Fibroblast of the aortic adventitia (primary cell): ENCODE measurements at places on chromosomes 16 and 17.

DNA sequence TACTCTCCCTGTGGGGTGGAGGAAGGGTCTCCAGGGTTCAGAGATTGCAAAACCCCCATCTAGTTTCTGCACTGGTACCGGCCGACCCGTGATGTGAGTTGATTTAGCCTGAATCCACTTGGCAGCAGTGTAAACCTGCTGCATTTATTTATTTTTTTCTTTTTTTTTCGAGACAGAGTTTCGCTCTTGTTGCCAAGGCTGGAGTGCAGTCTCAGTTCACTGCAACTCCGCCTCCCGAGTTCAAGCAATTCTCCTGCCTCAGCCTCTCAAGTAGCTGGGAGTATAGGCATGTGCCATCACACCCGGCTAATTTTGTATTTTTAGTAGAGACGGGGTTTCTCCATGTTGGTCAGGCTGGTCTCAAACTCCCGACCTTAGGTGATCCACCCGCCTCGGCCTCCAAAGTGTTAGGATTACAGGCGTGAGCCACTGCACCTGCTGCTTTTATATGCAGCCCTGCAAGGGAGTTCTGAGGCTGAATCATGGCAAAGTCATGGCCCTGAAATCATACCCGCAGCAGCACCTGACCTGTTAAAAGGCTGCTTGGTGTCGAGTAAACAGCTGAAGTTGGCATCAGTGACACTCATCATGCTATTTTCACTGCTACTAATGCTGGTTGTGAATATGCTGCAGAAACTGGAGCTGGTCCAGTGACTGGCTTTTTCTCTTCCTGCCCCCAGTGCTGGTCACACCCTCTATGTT, 21.4 kb downstream of the DEXI start:
- no peak for DNase-seq

GRCh38 chr17:29179232-29180033, 765 bp downstream of the MYO18A start:
- no peak for DNase-seq

GRCh38 chr17:80246266-80246681, 14.4 kb upstream of the RNF213 start:
- DNase-seq, result no peak

DNA sequence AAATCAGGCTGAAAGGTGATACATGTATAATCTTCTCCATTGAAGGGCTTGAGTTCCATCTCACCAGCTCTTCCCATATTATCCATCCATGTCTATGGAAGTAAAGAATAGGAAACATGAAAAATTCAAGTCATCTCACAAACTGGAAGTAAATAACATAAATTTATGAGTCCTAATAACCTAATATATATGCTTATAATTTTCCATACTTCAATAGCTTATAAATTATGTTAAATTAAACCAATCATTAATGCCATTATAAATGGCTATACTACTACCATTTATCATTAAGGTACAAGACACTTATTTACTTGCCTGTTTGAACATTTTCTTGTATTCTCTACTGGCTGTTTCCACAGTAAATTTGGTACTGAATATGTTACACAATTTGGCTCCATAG, 4.8 kb downstream of the TOP2A start:
- DNase-seq, result no peak

- DNase-seq, result no peak
These were observed 87.3 kb downstream of the ABCA8 start for GRCh38 chr17:68867759-68868516.

- no peak for DNase-seq
These were observed at the start of gene CAPNS2 for GRCh38 chr16:55566432-55567175. CAPNS2 (plus strand) TSS chr16:55566684; CDS start chr16:55566757, 73 bp downstream.

DNA sequence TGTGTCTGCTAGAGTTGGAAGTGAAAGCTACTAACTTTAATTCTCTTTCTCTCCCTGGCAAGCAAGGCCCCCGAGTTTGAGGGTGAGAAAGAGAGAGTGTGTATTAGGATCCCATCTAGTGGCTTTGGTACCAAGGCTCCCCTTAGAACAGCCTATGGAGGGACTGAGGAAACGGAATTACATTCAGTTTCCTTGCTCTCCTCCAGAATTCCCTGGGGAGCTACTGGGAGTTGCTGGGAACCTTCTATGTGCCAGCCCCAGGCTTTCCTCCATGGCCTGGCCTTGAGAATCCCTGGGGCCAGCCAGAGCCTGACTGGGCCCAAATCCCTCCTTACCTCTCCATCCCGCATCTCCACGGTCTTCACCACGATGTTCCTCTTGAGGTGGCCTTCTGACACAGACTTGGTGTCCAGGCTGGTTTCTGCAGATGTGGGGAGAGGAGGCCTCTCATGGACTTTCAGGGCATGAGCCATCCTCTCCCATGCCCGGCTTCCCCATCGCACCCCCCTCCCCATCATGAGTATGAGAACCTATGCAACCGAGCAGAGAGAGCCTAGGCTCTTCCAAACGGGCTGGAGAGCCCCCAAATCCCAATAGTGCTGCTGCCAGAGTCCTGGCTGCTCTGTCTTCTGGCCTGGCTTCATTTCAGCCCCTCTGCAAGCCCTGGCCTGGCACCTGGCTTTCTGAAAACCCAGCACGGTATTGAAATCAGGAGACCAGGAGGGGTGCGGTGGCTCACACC, 7.4 kb downstream of the GFAP start:
- DNase-seq, result peak; percentile 20

DNA sequence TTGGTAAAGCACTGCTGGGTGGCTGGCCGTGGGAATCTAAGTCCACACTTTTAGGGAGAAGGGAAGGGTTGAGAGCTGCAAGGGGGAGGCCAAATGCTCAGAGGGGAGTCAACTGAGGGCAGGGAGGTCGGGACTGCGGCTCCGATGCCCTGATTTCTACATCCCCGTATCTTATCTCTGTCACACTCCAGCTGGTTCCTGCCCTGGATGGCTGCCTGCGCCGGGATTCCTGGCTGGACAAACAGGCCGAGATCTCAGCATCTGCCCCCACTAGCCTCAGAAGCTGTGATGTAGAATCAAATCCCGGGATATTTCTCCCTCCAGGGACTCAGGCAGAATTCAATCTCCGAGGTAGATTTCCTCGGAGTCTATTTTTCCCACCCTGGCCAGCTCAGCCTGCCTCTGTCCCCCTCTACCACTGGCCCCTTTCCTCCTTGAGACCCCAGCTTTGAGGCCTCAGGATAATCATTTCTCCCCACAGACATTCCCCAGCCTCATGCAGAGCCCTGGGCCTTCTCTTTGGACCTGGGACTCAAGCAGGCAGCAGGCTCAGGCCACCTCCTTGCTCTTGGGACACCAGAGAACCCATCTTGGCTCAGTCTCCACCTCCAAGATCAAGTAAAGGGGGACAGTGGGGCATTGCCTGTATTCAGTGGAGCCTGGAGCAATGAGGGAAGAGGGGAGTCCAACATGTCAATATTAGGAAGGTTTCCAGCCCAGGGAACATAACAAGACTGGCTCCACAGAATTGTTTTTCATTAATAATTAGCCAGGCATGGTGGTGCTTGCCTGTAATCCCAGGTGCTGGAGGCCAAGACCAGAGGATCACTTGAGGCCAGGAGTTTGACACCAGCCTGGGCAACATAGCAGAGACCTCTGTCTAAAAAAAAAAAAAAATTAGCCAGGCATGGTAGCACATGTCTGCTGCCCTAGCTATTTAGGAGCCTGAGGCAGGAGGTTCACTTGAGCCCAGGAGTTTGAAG, 1.8 kb downstream of the SHBG start:
- DNase-seq, result no peak

DNA sequence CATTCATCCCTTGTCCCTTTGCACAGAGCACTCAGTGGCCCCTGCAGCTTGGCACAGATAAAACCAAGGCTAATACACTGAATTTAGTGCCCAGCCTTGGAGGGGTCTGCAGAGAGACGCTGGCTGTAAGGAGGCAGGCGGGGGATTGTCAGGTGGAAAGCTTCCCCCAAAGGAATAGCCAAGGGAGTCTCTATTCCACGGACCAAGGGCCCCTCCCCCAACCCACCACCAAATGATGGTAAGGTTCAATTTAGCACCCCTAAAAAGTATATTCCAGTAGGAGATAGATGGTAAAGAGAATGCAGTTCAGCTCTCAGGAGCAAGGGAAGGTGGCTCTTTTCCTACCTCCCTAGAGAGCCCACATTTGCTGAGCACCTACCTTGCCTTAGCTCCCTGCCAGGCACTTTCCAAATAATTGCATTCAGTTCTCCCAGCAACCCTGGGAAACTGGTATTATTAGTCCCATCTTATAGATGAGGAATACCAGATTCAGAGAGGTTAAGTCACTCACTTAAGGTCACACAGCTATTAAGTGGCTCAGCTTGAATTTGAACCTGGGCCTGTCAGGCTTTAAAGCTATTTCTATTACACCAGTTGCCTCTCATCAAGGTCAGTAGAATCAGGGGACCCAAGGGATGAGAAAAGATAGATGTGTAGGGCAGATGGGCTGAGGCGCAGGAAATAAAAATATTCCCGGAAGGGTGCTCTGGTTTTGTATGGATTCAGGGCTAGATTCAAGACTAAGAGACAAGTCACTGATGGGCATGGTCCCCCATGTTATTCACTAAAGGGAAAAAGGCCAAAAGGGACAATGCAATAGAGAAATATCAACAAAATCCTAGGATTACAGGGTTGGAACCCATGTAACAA, 20.0 kb upstream of the ZFHX3 start:
- no peak for DNase-seq

DNA sequence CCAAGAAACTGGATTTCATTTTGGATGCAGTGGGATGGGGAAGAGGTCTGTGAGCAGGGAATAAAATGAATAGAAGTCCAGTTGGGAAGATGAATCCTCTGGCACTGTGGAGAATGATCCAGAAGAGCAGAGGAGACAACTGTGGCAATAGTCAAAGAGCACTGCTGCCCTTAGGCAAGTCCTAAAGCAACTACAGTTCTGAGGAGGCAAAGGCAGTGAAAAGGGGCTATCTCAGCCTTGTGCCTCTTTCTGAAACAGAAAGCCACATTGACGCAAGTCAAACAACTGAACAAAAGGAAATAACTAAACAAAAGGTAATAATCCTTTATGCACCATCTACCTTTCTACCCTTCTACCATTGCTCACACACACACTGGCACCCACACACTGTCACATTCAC, 238.0 kb upstream of the AXIN2 start:
- no peak for DNase-seq

GRCh38 chr16:85728879-85729278, 22.0 kb downstream of the C16orf74 start:
- DNase-seq, result no peak

DNA sequence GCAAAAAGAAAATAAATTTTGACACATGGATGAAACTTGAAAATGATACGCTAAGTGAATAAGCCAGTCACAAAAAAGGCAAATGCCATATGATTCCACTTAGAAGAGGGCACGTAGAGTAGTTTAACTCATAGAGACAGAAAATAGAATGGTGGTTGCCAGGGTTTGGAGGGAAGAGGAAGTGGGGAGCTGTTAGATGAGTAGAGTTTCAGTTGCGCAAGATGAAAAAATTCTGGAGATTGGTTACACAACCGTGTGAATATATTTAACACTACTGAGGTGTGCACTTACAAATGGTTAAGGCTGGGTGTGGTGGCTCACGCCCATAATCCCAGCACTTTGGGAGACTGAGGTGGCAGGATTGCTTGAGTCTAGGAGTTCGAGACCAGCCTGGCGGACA, 93.4 kb upstream of the TMEM132E start:
- no peak for DNase-seq

- peak; percentile 58 for DNase-seq
These were observed 768 bp upstream of the TBX6 start for GRCh38 chr16:30092373-30093010.

DNA sequence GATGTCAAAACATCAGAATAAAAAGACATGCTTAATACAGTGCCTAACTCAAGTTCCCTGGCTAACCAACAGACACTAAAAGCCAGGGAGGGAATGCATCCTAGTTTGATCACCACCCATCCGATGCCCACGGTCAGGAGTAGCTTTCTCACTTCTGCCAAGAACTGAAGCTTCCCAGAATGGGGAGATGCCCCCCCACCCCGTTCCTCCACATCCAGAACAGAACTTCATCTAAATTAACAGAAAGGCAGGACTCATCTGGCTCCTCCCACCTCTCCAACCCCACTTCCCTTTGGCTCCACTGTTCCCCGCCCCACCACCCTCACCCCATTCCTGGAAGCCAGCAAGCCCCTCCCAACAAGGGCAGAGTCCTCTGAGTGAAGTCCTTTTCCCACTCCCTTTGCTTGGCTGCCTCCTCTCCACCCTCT, 33.7 kb downstream of the GDE1 start:
- no peak for DNase-seq

DNA sequence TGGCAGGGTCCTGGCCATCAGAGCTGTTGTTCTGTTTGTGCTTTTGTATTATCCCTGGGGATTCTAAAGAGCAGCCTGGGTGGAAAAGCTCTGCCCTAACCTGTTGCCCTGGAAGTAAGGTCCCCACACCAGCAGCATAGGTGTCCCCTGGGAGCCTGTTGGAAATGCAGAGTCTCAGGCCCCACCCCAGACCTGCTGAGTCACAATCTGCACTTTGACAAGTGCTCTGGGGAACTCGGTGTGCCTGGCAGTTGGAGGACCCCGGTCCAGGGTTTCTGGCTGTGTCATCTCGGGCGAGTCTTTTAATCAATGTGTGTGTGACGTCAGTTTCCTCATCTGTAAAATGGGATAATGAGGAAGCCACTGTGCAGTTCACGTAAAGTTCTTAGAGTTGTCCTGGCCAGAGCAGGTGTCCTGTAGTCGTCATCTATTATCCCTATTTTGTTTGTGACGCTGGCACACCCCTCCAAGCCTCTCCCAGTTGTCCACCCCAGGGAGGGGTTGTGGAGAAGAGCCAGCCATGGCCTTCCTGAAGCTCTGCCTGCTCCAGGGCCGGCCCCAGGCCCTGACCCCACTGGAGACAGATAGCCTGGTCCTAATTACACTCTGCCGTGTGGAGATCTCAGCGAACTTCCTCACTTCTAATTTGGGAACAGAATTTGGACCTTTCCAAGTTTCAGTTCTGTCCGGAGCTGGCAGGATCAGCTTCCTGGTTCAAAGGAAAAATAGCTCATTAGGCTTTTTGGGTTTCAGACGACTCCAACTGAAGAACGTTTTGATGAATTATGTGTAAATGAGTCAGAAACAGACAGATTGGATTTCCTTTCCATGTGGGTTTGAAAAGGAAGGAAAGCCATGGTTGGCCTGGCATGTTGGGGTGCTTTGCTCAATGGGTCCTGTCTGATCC, 295.7 kb upstream of the FOXF1 start:
- peak; percentile 30 for DNase-seq

DNA sequence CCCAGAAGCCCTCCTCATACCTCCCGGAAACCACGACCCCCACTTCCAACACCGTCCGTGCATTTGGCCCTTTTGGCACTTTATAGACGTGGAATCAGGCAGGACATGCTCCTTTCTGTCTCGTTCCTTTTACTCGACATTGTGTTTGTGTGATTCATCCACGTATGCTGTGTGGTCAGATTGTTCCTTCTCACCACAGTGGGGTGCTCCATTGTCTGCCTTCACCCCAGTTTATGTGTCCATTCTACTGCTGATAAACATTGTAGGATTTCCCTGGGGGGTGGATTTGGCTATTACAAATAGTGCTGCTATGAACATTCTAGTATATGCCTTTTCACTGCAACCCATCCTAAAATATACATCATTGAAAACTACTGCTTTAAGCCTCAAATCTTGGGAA, 28.9 kb upstream of the RPH3AL start:
- DNase-seq, result no peak

- no peak for DNase-seq
These were observed 254.8 kb upstream of the TBX2 start for GRCh38 chr17:61144617-61145564.
